ENCODE measurements at places on chromosomes 4 and X. TPM values are rescaled to one million over a fixed set of nuclear protein-coding genes. Genes with fewer than 3 reads are reported as not detected.

GRCh38 chr4:616091-616490 lies 9.3 kb upstream of the PDE6B start:
- no peak for DNase-seq

GRCh38 chr4:87967193-87967592 lies 8.3 kb upstream of the SPP1 start:
- no peak for DNase-seq

GRCh38 chr4:156971165-156971675 lies 379 bp downstream of the PDGFC start:
- no peak for DNase-seq

- DNase-seq = no peak
Measured at GRCh38 chr4:4871573-4872313, 12.3 kb downstream of the MSX1 start.

Gene CLDN22
- not detected for total RNA-seq

GRCh38 chr4:187552781-187553180 lies 442.8 kb upstream of the ZFP42 start:
- no peak for DNase-seq

- no peak for DNase-seq
Measured at GRCh38 chr4:181432335-181432734, 810.9 kb upstream of the TENM3 start.

DNA sequence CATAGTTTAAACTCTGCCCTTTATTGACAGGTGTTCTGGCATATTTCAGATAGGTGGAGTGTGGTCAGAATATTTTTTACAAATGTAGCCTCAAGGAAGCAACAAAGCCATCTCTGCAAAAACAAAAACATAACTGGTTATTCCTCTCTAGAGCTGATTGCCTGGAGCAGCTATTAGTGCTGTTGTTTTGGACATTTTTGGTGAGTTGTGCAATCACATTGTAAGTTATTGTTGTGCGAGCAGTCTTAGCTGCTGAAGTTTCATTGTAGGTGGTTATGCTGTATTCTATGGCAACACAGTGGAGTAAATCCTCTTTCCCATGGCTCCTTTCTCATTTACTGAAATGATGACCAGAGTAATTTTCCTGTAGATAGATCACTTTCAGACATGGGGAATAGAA lies 1413.0 kb downstream of the PCDH7 start:
- DNase-seq = no peak

Gene CLDN34
- total RNA-seq = 4.6 TPM

DNA sequence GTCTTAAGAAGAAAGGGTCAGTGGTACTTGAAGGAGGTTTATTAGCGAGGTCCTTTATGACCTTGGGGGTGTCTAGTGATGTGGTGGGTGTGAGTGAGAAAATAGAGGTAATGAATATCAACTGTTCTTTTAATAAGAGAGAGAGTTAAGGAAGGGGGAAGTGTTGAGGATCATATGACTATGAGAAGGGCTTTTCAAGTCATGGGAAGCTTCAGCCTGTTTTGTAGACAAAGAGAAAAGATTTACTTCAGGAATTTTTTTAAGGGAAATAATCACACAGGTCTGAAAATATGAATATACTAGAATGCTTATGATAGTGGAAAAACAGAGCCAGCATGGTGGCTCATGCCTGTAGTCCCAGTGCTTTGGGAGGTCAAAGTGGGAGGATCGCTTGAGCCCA lies 41.3 kb upstream of the MTMR1 start:
- no peak for DNase-seq

GRCh38 chr4:173171987-173172386 lies 3.4 kb downstream of the GALNT7 start:
- no peak for DNase-seq

GRCh38 chr4:8215001-8215427 lies 15.9 kb downstream of the SH3TC1 start:
- DNase-seq = no peak

DNA sequence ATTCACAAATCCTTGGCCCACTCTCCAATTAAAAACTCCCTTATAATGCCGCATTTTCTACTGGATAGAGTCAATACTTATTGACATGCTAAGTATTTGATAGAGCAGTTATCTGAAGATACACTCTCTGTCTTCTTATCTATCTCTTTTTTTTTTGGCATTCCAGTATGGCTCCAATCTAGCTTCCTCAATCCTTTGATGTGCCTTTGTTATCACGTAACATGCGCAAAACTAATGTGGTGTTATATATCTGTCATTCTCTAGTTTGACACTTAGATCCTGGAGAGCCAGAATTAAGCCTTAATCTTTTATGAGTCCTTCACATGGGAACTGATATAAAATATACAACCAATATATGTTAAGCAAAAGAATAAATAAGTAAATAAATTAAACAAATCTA lies 54.7 kb downstream of the VSIG4 start:
- no peak for DNase-seq

GRCh38 chr4:5926598-5926997 lies 33.7 kb upstream of the CRMP1 start:
- no peak for DNase-seq

GRCh38 chrX:88560673-88561330 lies 186.2 kb upstream of the CPXCR1 start:
- DNase-seq = no peak
